Kidney (tissue), 22 donors: ENCODE measurements at places on chromosomes 7 and 10. TPM values are rescaled to one million over a fixed set of nuclear protein-coding genes. Genes with fewer than 3 reads are reported as not detected.
A peak's percentile ranks its signal among the peaks of the same experiment; 100 is the strongest.

Gene EPO
- polyA plus RNA-seq, result not detected

Gene ELMO1
- polyA plus RNA-seq, result 6.0 TPM

Gene FAM107B
- 122 TPM for polyA plus RNA-seq

Gene OR13A1
- not detected for polyA plus RNA-seq

Gene TRAPPC14
- polyA plus RNA-seq, result 14.8 TPM

Gene CRYGN
- polyA plus RNA-seq, result not detected

Gene FAM180A
- 2.2 TPM for polyA plus RNA-seq

Gene STAMBPL1
- 3.0 TPM for polyA plus RNA-seq

DNA sequence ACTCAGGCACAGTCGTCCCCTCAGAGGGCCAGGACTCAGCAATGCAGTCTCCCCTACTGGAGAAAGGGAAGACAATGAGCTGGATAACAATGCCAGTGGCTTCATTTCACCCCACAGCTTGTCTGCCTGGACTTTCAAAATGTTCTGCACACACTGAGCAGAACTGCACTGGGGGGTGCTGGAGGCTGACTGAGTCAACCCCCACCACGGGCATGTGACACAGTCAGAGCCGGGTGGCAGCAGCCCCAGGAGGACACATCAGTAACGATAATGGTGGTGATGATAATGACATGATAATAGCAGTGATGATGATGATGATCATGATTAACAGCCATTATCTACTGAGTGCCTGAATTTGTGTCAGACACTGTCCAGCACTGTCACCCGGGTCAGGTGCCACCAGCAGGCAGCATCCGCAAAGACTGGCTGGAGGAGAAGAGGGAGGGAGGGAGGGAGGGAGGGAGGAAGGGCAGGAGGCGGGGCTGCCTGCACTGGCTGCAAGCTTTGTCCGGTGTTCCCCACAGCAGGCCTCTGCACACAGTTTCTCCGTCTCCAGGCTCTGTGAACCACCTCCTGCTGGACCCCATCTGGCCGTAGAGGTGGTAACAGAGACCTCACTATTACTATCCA, 67.4 kb downstream of the PLXNA4 start:
- peak; percentile 45 for DNase-seq

GRCh38 chr10:131744346-131744745, 156.5 kb upstream of the PPP2R2D start:
- DNase-seq, result no peak

GRCh38 chr7:121107923-121108498, 119.5 kb downstream of the CPED1 start:
- DNase-seq, result peak; percentile 78

DNA sequence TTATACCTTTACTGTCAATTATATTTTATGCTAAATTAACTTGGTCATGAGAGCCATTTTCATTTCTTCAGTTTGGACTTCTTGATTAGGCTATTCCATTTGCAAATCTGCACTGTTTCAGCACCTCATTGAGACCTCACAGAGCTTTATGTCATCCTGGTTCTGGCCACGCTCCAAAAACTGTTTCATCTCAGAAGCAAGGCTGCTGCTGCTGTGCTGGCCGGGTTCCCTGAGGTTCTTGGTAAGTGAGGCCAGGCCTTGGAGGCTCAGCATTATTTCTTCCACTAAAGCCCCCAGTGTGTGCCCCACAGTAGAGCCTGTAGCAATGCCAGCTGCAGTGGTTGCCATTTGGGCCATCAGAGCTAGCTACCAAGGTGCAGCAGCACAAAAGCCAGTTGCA, 7.8 kb upstream of the ZNF485 start:
- DNase-seq, result peak; percentile 28

- peak; percentile 15 for DNase-seq
Observed at GRCh38 chr7:157846271-157846670, 509.5 kb downstream of the DNAJB6 start.

DNA sequence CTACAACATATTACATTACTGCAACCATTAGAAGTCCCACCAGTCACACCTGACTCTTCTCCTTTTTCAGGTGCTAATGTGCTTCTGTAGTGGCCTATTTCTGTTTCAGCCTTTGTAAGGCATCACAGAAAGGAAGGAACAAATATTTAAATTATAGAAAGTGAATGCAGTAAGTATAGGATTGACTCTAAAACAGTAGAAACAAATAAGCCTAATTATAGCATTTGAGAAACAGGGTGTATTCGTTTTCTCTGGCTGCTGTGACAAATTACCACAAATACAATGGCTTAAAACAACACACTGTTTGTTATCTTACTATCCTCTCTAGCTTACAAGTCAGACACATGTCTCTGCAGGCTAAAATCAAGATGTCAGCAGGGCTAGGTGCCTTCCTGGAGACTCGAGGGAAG, 69.4 kb downstream of the CCSER2 start:
- DNase-seq, result no peak

GRCh38 chr7:3243680-3244079, 57.4 kb upstream of the SDK1 start:
- no peak for DNase-seq

DNA sequence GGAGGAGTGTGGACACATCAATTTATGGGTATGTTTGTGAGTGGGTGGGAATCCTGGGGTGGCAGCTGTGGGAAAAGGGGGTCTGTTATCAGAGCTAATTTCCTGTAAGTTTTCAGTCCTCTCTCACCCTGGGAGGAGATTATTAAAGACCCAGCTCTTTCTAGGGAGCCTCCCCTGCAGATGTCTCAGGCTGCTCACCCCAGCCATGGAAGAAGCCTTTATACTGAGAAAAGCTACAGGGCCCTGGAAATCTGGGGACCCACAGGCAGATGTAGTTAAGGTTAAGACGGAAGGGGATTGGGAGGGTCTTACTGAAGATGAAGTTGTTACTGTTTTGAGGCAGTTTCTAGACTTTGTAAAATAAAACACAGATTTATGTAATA, 4.6 kb downstream of the ZNF680 start:
- no peak for DNase-seq

DNA sequence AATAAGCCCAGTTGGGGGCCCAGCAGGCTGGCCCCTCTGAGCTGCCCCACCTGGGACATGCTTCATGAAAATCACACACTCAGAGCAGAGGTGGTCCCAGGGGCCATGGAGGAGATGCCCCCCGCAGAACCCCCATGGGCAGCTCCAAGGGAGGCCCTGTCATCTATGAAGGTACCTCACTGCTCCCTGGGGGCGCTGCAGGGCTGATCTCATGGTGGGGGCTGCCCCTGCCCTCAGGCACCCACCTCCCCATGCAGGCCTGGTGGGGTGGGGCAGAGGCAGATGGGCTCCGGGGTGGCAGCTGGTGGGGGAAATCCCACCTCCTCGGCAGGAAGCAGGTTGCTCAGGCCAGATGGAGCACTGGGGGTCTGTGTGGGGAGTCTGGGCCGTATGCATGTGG, 60.5 kb downstream of the YKT6 start:
- no peak for DNase-seq

DNA sequence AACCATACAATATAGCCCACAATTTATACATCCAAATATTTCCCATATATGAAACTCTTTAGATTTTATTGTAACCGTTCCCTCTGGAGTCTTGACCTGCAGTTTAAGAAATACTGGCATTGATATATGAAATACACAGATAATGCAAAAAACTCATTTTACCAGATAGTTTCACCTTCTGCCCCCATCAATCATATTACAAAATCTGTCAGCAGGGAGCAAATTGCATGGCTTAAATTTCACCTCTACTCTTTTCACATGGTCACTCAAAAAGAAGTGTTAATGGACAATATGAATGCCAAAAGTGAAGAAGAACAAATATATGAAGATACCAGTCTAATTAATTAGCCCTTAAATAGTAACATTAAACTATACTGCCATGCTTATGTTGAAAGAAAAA, 57.0 kb upstream of the TMEM106B start:
- DNase-seq, result no peak

GRCh38 chr10:17785276-17785930, 23.7 kb upstream of the MRC1 start:
- DNase-seq, result no peak

DNA sequence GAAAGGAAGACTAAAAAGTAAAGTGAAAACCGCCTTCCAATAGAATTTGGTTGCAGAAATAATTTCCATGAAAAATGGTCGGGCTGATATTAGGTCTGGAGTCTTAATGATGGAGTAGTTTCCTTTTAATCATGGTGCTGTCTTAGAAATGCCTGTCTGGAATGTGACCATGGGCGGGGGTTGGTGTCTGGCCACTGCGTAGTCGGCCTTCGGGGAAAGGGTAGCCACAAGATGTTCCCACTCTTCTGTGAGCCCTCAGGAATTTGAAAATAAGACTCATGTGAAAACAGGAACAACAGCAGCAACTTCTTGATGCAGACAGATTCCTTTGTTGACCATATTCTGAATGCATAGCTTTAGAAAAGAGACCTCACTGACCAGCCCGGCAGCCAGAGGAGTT, 176.8 kb downstream of the KIAA1217 start:
- no peak for DNase-seq

GRCh38 chr7:79337717-79338116, 115.8 kb downstream of the MAGI2 start:
- DNase-seq, result no peak

DNA sequence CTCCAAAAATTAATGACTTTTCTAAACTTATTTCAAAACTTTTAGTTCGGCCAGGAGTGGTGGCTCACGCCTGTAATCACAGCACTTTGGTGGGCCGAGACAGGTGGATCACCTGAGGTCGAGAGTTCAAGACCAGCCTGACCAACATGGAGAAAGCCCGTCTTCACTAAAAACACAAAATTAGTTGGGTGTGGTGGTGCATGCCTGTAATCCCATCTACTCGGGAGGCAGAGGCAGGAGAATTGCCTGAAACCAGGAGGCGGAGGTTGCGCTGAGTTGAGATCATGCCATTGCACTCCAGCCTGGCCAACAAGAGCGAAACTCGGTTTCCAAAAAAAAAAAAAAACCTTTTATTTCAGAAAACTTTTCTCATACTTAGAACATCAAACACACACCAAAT, 8.3 kb downstream of the NAMPT start:
- DNase-seq, result no peak

DNA sequence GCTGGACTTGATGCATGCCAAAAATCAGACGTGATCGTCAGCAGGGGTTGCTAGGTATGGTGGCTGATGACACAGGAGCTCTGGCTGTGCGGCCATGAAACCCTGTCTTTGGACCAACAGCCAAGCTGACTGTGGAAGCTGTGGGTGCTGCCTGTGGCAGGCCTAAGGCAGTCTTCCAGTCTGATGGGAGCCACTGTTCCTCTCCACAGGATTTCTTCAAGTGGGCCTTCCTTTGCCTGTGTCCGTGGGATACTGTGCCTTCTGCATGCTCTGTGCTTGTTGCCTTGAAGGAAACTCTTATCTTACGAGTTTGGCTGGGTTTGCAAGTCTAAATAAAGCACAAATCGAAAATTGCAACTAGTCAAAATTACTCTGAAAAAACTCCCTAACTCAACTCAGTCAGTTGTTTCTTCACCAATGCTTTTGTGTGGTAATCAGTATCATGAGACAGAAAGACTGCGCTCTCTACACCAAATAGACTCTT, 101.9 kb upstream of the PDLIM1 start:
- DNase-seq, result no peak

- no peak for DNase-seq
Observed at GRCh38 chr7:28726555-28726954, 231.6 kb downstream of the TRIL start.

GRCh38 chr10:99540657-99541531, 8.2 kb downstream of the NKX2-3 start:
- DNase-seq, result peak; percentile 59

- DNase-seq, result no peak
Observed at GRCh38 chr7:83394776-83395175, 232.1 kb upstream of the PCLO start.

GRCh38 chr7:105803429-105803736, 73.0 kb downstream of the ATXN7L1 start:
- no peak for DNase-seq

DNA sequence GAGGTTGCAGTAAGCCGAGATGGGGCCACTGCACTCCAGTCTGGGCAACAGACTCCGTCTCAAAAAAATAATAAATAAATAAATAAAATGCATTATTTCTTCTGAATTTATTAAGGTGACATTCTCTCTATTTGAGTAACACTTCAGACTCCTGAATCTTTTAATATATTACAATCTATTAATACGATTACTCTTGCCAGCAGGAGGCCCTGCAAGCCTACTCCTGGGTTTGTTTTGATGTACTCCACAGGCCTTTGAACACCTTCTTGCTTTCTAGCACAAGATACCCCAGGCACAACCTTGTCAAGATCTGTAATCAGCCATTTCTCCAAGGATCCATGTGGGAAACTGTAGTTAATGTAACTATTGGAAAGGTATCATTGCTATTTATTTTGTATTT, 63.5 kb downstream of the COBL start:
- DNase-seq, result no peak

DNA sequence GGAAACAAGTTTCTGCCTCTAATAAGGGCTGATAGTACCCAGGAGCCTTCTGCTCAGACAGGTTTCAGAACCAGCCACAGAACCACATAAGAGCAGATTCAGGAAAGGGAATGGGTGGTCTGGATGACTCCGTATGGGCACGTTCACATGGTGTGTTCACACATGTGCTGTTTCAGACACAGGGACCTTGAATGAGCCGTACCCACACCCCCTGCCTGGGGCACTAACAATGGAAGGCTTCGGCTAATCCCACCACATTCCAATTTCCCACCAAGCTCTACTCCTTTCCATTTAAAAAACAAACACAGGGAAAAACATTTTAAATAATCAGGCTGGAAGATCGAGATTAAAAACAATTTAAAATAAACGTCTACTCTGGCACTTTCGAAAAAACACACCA, 217.3 kb downstream of the GRID1 start:
- DNase-seq, result no peak

DNA sequence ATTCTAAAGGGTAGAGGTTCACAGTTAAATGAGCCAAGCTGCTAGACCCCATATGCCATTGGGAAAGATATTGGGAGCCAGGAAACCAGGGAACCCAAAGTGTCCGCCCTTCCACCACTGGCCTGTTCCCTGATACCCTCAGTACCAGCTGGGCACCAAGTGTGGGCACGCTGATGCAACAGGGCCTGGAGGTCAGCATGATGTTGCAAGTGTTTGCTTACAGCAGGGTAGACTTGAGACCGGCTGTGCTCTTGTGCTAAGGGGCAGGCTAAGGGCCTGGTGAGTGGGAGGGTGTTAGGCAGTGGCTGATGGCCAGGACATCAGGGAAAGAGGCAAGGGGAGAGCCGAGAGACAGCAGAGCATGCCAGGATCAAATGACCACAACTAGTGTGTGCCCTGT, 21.0 kb upstream of the MYL7 start:
- DNase-seq, result no peak

DNA sequence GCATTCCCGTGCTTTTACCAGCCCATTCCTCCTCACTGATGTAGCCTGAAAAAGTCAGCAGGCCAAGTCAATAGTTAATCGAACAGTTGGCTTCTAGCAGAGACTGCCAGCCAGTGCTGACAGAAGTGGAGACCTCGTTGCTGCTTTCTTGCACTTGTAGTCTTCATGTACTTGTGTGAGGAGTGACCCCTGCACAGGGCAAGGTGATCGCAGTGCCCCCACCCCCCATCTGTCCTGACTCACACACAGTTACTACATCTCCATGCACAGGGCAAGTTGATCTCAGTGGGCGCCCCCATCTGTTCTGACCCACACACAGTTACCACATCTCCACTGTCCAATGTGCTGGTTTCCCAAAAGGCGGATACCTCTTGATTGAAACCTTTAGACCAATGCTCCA, 34.2 kb downstream of the C10orf71 start:
- no peak for DNase-seq
